ENCODE measurements at places on chromosomes 6 and 20.
A peak's percentile ranks its signal among the peaks of the same experiment; 100 is the strongest.

DNA sequence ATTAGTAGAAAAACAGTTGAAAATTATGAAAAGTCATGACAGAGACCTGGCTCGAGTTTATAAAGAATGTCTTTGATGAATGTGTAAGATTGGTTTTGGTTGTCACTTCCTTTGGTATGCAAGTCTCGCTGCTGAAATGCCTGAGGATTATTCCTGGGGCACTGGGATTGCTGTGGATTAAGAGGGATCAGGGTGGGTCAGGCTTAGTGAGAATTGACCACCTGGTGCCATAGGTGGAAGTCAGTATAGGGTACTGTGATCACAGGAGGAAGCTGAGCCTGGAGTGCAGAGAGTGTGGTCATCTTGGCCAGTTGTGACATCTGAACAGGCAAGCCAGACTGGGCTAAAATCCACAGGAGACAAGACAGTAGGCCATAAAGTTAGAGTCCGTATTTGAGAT, 34.9 kb downstream of the CEP43 start:
- DNase-seq, result no peak

- DNase-seq, result no peak
Measured at GRCh38 chr20:57930351-57930750, 220.5 kb upstream of the PMEPA1 start.

- peak; percentile 33 for DNase-seq
Measured at GRCh38 chr6:41367700-41368099, 32.3 kb downstream of the NCR2 start.

DNA sequence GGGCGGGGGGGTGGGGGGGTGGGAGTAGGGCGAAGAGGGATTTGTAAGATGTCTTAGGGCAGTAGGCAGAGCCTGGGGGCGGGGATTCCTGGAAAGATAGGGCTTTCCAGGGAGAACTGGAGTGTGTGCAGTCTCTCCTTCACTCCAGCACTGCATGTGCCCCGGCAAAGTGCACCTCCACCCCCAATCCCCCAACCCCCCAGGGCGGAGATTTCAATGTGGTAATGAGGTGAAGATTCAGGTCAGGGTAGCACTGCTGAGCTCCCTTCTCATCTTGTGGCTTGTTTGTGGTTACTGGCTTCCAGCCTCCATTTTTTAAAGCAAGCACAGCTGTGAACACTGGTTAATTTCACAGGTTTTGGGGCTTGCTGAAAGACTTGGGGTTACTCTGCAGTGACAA, 5.9 kb downstream of the TMEM239 start:
- no peak for DNase-seq

DNA sequence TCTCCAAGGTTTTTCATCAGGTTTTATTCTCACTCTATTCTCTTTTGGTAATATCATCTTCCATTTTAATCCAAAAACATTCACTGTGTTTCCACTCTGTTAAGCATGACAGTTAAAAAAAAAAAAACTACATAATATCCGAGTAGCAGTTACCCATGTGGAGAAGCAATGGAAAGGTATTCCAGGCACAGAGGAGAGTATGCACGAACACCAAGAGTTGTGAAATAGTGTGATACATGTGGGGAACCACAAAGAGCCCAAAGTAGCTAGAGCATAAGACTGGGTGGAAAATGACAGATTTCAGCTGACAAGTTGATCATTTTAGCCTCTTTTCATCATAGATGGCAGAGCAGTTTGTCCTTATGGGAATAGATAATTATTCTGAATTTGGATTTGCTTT, 19.9 kb upstream of the FBXL4 start:
- DNase-seq, result no peak

- DNase-seq, result no peak
Measured at GRCh38 chr6:158073776-158074175, 92.1 kb downstream of the SYNJ2 start.

DNA sequence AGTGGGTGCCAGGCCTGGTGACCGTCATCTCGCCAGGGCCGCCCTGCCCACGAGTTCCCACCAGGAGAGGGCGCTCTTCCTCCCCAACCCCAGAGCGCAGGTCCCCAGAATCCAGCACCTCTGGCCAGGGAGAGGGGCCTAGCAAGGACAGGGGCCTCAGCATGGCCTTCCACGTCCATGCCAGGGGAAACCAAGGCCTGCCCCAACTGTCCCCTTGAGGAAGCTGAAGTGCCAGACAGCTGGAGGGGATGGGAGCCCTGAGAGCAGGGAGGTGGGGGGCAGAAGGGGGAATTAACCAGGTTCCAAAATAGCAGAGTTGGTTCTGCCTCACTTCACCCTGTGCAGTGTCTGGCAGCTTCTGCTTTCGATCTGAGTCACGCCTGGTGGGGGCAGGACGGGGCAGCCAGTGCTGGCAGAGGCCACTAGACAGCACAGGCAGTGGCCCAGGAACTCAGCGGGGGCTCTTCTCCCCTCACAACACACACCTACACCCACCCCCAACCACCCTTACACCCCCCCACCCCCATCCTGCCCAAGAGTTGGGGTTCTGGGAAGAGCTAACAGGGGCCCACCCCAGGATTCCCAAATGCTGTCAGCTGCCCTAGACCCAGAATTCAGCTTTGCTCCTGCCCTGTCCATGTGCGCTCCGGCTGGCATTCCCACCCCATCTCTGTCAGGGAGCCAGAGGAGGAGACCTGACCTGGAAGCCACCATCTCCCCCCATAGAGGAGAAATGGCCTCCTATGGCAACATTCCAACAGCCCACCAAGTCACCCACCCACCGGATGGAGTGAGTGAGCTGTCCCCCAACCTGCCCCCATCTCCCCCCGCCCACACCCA, 29.2 kb downstream of the TFEB start:
- peak; percentile 75 for DNase-seq

GRCh38 chr6:74946961-74947360, 258.9 kb downstream of the COL12A1 start:
- DNase-seq, result no peak

DNA sequence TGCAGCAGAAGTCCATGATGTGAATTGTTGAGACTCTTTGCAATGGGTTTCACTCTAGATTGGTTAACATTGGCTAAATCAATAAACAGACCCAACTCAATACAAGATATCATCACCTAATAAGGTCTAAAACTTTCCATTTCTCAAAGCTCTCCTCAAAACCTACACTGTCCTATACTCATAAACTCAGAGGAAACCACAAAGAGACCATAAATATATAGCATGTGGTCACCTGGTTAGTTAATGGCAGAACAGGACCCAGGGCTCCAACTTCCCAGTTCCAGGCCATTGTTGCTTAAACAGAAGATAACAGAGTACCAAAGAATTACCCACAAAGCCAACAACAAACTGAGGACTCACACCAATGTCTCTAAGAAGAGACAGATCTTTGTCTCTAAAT, 12.0 kb downstream of the RTN4IP1 start:
- no peak for DNase-seq

DNA sequence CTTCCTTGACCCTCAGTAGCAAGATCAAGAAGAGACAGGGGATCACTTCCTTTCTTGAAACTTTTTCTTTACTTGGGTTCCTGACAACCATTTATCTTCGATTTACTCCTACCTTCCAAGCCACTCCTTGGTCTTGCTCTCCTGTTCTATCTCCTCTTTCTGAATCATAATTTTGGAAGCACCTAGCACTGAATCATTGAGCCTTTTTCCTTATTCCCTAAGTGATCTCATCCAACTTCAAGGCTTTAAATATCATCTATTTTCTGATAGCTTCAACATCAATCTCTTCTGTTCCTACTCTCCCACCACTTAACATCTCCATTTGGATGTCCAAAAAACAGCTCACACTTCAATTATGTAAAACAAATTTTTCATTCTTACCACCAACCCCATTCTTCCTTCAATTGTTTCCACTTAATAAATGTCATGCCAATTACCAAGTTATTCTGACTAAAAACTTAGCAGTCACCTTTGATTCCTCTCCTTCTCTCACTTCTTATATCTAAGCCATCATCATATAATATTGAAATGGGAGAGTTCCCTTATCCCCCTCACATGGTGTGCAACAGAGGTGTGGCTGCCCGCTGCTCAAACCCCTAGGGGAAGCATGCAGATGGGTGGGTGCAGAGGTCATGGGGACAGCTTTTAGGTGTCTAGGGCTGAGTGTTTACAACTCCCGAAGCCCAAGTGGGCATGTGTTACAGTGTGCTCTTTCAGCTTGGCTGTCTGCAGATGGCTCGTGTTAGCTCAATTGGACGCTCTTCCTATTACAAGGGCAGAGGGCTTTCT, 23.4 kb upstream of the TRDN start:
- no peak for DNase-seq

DNA sequence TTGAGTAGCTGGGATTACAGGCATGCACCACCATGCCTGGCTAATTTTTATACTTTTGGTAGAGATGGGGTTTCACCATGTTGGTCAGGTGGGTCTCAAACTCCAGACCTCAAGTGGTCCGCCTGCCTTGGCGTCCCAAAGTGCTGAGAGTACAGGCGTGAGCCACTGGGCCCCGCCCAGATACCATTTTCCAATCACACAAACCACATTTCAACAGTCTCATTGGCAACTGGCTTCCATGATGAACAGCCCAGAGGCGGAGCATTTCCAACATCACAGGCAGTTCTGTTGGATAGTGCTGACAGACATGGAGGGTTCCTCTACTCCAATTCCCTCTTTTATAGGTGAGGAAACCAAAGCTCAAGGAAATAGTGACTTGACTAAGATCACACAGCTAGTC, 43.9 kb upstream of the PLCB4 start:
- no peak for DNase-seq

GRCh38 chr6:159941286-159942113, 27.4 kb upstream of the IGF2R start:
- no peak for DNase-seq

DNA sequence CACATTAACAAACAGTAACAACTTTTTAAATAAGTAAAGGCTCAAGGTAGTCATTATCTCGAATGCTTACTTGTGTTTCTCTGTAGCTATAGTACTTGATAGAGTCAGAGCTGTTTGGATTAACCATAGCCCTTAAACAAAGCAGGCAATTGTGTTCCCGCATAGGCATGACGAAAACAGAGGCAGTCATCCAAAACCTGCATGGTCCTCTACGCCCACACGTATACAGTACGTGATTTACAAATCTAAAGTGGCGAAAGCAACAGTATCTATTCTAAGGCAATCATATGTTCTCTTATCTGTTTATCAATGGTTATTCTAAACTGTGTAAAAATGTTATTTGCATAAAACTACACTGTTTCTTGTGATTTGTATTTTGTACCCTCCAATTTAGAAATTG, 31.8 kb downstream of the HFE start:
- no peak for DNase-seq

DNA sequence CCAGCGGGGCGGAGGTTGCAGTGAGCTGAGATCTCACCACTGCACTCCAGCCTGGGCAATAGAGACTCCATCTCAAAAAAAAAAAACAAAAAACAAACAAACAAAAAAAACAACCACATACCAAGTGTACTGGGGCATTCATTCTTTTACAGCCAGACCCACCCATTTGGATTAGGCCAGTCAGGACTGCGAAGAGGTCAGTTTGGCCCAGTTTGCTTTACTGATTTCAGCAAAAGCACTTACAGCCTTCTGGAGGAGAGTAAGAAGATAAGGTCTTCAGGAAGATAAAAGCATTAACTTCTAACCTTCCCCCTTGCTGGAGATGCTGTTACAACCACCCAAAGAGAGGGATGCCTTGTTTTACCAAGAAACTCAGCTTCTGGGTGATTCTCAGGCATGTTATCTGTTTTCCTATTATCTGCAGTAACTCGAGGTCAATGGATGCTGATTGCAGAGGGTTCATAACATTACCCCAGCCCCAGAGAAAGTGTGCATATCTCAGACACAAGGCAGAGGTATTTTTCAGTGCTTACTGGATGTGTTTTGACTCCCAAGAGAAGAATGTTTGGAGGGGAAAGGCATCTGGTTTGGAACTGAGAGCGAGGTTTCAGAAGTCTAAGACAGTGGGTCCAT, 118.9 kb downstream of the RIN2 start:
- DNase-seq, result no peak

- DNase-seq, result peak; percentile 89
Measured at GRCh38 chr6:134317471-134318131, at the start of gene SGK1. Gene SGK1, minus strand, starts transcription at chr6:134318112. Its CDS starts 652 bp downstream, at chr6:134317460.

GRCh38 chr20:62117362-62117646, 5.0 kb upstream of the LSM14B start:
- no peak for DNase-seq

- DNase-seq, result no peak
Measured at GRCh38 chr20:63328026-63328700, 33.0 kb downstream of the CHRNA4 start.

DNA sequence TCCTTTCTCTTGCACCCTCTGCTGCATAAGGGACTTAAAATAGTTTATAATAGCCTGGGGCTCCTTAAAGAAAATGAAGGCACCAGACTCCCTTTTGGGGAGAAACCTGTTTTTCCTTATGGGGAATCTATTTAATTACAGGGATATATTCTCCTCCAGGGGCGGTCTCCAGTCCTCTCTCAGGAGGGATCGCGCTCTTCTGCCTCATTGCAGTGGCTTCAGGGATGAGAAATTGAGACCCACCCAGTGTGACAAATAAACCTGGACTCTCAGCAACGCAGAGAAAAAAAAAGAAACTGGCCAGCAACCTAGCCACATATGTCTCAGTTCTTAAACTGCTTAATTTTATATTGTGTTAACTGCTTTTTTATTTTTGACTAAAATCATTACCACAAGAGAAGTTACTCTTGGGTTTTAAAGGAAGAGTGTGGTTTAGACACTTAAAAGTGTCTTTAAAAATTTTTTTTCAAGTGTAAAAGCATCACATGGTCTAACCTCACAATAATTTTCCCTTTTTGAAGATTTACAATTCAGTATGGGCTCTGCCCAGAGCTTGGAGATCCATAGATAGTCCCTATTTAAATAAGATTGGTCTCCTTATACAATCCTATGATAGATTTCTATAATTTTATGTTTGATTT, 11.7 kb upstream of the GOPC start:
- no peak for DNase-seq

GRCh38 chr6:124040655-124041054, 237.0 kb downstream of the NKAIN2 start:
- no peak for DNase-seq

GRCh38 chr6:13573669-13574110, 711 bp upstream of the SIRT5 start:
- peak; percentile 13 for DNase-seq

DNA sequence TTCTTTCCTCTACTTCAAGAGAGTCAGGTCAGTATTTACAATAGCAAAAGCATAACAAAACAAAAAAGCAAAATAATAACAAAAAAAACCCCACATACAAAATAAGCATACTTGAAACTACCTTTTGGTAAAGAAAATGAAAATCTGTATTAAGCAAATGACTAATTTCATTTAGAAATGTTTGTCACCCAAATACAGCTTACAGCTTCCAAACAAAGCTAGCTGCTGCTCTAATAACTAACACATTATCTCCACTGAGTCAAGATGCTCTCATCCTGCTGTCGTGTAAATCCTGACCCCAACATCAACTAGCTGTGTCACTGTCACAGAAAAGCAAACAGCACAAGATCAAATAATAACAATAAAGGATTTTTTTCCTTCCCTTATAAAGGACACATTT, 21.7 kb downstream of the MAP7 start:
- DNase-seq, result no peak
